Smooth muscle cell of the coronary artery (primary cell): ENCODE measurements at places on chromosomes 5 and 9. TPM values are rescaled to one million over a fixed set of nuclear protein-coding genes. Genes with fewer than 3 reads are reported as not detected.

The DBN1 gene
- 150 and 201 TPM in 2 replicates for total RNA-seq

The PSD2 gene
- total RNA-seq = under 0.01 TPM in 2 replicates

The OR1J2 gene
- total RNA-seq = 0.30 and 1.2 TPM in 2 replicates

The WWC1 gene
- 0.38 and 3.2 TPM in 2 replicates for total RNA-seq

The TMEM252 gene
- total RNA-seq = not detected in 2 replicates

The SLC34A1 gene
- total RNA-seq = not detected in 2 replicates

The FLT4 gene
- 2.3 TPM in 1 of 2 replicates, not detected in the other for total RNA-seq

The PLAC8L1 gene
- total RNA-seq = not detected in 2 replicates

The OR1Q1 gene
- 0.08 and 1.2 TPM in 2 replicates for total RNA-seq

The POU5F2 gene
- 0.45 and 0.47 TPM in 2 replicates for total RNA-seq
